ENCODE measurements at places on chromosomes 7 and 10.

DNA sequence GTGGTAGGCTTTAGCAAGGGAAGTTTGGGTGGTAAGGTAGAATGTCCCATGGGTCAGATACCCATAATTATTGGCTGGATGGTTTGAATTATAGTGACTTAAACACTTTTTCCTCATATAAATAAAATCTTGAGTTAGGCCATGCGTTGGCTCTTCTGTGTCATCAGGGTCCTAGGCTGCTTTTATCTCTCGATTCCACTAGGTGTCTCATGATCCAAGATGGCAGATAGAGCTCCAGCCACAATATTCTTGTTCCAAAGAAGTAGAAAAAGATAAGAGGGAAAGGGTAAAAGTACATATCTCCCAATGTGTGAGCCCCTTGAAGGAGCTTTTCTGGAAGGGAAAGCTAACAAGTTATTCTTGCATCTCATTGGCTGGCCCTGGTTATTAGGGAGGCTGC, 144.7 kb downstream of the GRK5 start:
- no peak for DNase-seq

- DNase-seq, result peak; percentile 27
Observed at GRCh38 chr7:80410081-80410480, 101.8 kb downstream of the GNAT3 start.

- DNase-seq, result no peak
Observed at GRCh38 chr7:36304099-36304425, 85.6 kb upstream of the ANLN start.

GRCh38 chr7:121195874-121196273, 132.9 kb upstream of the WNT16 start:
- DNase-seq, result no peak

GRCh38 chr10:6726924-6727323, 146.8 kb upstream of the PRKCQ start:
- DNase-seq, result no peak

DNA sequence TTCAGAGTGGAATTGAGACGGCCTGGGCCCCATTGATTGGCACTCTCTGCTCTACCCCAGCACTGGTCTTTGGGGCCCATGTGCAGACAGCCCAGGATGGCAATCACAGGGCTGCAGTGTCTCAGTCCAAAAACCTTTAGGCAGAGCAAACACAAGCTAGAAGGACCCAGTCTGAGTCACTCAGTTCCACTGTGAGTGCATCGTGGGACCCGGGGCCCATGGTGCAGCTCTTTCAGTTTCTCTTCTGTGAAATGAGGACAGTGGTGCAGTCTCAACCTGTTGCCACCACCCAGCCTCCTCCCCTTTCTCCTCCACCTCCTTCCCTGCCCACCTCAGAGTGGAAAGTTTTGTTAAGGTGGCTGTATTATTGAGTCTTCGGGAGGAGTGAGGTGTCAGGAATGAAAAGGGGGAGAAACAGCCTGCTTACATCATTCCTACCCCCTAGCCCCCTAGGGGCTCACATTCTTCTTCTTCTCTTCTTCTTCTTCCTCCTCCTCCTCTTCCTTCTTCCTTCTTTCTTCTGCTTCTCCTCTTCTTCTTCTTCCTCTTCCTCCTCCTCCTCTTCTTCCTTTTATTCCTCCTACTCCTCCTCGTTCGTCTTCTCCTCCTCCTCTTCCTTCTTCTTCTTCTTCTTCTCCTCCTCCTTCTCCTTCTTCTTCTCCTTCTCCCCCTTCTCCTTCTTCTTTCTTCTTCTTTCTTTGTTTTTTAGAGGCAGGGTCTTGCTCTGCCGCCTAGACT, 19.5 kb upstream of the CARD11 start:
- no peak for DNase-seq

DNA sequence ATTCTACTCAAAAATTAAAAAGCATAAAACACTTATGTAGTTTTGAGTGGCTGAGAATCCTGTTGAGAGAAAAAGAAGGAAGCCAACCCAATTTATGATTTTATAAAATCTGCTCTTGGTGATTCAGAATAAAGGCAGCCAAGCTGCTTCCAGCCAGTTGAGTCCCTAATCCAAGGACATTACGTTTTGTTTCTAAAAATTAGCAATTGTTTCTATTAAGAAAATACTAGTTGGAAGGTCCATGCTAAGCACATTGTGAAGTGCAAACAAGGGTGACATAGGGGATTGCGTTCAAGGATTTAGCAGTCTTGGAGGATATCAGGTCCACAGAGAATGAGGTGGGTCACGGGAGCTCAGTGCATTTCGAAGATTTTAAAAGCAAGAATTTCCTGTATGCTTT, 987.7 kb downstream of the TYW1 start:
- no peak for DNase-seq

- peak; percentile 73 for DNase-seq
Observed at GRCh38 chr7:11648980-11649379, 183.0 kb downstream of the THSD7A start.

GRCh38 chr7:37113661-37114355, 334.9 kb downstream of the ELMO1 start:
- DNase-seq, result peak; percentile 16

DNA sequence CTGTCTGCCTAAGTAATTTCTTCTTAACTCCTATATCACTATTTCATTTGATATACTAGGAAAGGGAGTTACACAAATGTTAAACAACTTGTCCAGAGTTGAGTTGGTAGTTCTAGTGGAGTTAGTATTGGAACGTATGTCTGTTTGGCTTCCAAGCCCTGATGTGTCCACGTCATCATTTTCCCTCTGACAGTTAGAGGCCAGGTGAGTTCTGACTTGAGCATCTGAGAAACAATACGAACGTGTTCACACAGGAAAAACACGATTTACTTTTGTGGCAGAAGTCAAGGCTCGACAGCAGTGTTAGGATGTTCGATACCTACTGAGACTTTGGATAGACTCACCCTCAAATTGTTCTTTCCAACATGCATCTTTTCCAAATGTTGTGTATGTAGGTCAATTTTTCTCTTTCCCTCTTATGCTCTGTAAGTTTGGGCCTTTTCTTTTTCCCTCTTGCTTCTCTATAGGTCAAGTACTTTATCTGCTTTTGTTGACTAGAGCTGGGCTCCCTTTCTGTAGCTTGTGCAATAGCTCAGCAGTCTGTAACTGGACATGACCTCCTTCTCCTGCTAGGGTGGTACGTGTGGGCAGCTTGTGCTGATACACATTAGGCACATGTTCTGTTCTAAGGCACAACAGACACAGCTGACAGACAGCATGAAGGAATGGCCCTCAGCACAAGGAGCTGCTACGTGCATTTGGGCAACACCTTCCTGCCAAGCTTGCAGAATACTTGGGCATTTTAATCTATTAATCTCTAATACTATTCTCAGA, 222.9 kb downstream of the PTEN start:
- DNase-seq, result no peak

GRCh38 chr7:134334408-134334807, 17.7 kb upstream of the SLC35B4 start:
- DNase-seq, result no peak

- DNase-seq, result no peak
Observed at GRCh38 chr10:13831711-13832141, 245.0 kb downstream of the PRPF18 start.

DNA sequence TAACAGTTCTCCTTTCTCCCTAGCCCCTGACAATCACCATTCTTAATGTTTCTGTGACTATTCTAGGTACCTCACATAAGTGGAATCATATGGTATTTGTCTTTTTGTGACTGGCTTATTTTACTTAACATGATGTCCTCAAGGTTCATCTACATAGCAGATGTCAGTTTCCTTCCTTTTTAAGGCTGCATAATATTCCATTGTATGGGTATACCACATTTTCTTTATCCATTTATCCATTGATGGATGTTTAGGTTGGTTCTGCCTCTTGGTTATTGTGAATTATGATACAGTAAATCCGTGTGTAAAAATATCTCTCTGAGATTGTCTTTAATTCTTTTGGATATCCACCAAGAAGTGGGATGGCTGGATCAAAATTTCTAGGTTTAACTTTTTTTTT, 13.2 kb downstream of the BBS9 start:
- DNase-seq, result no peak

- no peak for DNase-seq
Observed at GRCh38 chr7:103843689-103844480, 145.6 kb downstream of the RELN start.

DNA sequence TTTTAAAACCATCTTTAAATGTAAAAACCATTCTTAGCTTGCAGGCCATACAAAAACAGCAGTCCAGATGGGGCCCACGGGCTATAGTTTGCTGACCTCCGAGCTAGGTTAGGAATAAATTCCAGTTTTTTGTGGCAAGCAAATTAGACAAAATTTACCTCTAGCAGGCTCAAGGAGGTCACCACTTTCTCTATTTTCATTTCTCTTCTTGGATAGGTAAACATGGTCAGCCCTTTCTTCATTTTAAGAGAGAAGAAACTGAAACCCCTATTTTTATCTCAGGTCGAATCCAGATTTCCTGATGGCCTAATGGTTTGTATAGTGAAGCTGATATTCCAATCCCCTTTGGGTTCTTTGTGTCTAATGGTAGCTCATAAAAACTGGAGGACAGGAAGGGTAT, 10.7 kb downstream of the IKZF5 start:
- DNase-seq, result no peak

DNA sequence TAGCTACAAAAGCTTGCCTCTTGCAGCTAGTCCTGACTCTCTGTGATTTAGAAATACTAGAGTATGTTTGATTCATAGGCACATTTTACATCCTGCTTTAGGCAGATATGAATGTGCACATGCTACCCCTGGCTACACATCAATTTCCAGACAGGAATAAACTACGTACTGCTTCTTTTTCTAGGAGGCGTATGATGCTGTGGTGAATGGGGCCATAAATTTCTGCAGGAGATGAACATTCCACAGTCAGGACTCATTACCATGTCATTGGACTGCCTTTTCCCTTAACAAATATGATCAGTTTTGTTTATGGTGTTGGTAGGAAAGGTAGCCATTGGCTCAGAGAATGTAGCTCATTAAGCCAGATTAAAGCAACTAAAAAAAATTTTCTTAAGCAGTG, 50.1 kb upstream of the IFRD1 start:
- no peak for DNase-seq

DNA sequence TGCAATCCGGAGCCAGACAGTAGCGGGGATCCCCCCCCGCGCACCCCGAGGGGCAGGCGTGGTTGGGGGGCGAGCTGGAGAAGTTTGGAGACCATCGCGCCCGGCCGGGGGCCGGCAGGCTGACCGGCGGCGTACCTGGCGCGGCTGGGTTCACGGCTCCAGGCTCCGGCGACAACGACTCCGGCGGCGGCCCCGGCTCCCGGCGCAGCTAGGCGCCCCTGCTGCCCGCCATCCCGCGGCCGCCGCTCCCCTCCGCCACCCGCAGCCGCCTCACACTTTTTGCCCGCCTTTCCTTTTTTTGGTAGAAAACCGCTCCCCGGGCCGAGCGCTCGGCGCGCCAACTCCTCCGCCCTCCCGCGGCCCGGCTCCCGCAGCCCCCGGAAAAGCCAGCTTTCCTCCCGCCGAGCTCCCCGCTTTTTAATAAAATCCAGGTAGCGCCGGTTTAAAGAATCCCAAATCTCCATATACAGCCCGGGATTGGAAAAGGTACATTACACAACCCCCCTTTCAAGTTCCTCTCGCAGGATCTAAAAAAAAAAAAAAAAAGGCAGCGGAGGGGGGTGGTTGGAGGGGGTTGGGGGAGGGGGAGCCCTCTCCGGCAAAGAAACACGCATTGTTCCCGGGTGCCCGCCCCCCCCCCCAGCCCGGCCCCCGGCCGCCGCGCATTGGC, at the start of gene TNRC18:
Gene TNRC18 (minus strand): TSS at position 529 of the 670 bp plus-strand sequence. CDS start 2,588 bp downstream, outside the sequence.
- no peak for DNase-seq

DNA sequence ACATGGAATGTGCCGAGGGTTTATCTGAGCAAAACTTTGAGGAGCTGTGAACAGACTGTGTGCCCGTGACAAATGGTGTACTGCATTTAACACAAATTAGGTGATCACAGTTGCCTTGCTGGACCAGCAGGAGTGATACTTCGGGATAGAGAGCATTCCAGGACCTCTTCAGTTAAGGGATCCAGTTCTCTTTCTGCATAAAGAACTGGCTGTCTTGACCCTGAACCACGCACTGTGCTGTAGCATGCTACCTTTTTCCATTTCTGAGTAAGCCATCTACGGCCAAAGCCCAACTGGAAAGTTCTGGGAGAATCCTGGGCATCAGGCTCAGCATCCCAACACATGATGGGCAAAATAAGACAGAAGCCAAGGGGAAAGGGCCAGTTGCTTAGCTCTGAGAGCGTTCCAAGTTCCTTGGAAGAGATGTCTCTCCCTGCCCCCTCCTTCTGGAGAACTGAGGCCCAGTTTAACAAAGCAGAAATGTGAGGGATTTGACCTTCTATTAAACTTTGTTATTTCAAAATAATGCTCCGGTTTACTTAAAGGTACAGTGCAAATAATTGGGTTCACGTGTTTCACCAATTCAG, 37.9 kb upstream of the ADD3 start:
- no peak for DNase-seq

DNA sequence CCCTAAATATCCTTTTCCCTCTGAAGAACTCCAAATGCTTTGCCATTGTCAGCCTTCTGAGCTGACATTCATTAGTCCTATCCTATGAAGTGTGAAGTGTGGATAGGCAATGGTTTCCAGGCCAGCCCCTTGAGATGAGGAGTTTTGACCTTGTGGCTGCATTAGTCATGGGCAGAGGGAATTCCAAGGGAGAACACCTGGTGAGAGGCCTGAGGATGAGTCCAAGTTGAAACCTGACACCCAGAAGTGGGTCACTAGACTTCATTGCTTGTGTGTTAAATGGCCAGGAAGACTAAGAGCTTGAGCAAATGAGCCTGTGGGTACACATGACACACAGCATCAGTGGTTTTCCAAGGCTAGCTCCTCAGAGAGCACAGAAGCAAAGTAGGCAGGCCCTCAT, 260.8 kb downstream of the SKAP2 start:
- DNase-seq, result no peak

DNA sequence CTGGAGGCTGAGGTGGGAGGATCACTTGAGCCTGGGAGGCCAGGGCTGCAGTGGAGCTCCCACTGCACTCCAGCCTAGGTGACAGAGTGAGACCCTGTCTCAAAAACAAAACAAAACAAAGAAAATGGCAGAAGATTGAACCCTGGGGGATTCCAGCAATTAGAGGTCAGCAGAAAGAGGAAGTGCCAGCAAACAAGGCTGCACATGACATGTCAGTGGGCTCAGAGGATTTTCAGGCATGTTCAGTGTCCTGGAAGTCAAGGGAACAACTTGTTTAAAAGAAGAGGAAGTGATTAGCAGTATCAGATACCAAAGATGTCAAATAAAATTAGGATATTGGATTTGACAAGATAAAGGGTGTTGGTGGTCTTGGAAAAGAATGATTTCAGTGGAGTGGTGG, 32.3 kb downstream of the RAB18 start:
- DNase-seq, result no peak

DNA sequence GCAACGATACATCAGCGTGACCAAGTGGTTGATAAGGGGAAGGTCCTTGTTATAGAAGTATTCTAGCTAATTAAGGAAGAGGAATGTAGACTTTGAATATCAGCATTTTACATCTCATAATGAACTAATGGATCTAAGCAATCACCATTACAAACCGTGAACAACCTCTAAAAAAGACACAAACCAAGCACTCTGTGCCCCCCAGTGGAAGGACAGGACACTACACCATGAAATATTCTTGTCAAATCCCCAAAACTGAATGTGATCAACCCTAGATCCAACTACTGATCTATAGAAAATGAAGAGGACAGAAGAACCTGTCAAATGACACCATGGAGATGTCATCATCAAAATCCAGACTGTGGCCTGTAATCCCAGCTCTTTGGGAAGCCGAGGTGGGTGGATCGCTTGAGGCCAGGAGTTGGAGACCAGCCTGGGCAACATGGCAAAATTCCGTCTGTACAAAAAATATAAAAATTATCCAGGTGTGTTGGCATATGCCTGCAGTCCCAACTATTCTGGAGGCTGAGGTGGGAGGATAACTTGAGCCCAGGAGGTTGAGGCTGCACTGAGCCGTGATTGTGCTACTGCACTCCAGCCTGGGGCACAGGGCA, 111.3 kb upstream of the CARD11 start:
- DNase-seq, result peak; percentile 10
